ENCODE measurements at places on chromosomes 11 and 22.

- no peak for DNase-seq
Observed at GRCh38 chr11:18172666-18173065, at the start of gene MRGPRX4. TSS of gene MRGPRX4 (plus strand) at chr11:18172837. CDS start at chr11:18173257, 420 bp downstream.

DNA sequence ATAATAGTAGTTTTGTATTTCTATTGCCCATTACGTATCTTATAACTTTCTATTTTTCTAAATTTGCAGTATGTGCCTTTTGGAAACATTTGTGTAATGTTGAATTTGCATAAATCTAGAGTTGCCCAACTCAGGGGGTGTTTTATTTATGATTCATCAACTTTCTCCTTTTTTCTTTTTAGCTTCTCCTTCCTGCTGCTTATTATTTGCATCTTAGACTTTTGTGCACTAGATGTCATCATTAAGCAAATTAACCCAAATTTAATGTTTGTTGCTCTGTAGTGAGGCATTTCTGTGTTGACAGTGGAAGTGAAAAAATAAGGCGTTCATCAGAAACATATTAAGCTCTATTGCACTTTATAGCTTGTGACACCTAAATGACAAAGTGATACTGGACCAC is 56.2 kb upstream of the ZBED5 start:
- no peak for DNase-seq

DNA sequence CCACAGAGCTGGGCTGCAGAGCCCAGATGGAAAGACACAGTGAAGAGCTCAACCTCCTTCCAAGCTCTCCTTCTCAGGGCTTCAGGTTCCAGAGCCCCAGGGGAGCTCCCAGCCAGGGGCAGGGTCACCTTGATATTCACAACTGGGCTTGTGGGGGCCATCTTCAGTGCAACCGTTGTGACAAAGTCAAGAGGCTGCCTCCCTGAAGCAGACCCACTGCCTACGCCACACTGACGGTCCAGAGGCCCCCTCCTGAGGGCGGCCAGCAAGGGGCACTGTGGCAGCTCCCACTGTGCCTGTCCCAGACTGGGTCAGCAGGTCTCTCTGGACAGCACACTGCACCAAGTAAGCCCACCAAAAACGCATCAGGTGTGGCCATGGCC is 84.1 kb downstream of the DGCR2 start:
- no peak for DNase-seq

GRCh38 chr22:40220316-40221054 is 42.8 kb downstream of the TNRC6B start:
- no peak for DNase-seq

DNA sequence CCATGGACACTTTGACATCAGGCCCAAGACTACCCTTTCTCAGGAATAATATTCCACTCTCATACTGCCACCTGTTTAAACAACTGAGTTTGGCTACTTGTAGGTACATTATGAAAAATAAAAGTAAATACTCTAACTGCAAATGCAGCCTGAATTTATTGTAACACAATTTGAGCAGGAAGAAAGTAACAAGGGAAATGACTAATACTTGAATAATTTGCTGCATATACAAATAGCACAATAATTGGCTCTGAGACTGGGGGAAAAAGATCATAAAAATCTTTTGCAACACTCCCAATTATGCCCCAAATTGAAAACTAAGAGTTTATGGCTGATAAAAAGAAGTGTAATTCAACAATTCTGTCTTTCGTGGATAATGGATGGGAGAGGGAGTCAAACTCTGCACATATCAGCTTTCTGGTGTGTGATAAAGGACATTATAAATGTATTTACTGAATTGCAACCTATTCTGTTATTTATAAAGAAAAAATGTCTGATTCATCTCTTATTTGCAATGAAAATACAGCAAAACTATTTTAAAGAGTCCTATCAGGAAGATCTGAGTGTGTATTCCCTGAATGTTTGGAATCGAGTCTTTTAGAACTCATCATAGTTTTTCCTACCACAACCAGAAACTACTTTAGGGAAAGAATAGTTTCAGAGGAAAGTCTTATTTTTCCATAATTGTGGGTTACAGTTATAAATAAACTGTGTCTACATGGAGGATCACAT is 359.0 kb downstream of the JRKL start:
- no peak for DNase-seq

- DNase-seq, result no peak
Observed at GRCh38 chr22:36360871-36361383, 26.8 kb downstream of the MYH9 start.

DNA sequence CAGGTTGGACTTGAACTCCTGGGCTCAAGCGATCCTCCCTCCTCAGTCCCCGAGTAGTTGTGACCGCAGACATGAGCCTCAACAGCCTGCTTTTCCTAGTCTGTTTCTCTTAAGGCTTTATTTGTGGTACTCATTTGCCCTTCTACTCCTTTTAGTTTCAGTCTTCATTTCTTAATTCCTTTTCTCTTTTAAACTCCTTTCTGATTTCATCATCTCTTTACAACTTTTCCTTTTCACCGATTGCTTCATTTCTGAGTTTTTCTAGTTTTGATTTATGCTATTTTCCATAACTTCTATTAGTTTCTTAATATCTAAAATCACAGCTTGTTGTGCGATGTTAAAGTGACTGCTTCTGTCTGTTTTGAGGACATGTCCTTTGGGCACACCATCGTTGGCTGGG is 17.3 kb upstream of the MRGPRF start:
- DNase-seq, result no peak

- DNase-seq, result no peak
Observed at GRCh38 chr11:116727990-116728389, 44.8 kb downstream of the BUD13 start.

DNA sequence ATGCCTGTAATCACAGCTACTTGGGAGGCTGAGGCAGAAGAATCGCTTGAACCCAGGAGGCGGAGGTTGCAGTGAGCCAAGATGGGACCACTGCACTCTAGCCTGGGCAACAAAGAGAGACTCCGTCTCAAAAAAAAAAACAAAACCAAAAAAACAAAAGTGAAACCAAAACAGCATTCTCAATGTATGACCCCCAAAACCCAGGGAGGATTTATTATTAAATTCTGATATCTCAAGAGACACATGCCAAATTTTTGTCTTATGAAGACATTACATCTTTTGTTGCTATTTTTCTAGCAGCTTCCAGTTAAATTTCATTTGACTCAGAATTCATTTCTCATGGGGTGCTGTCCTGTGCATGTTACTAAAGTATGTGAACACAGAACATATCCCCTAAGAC is 3.0 kb upstream of the YPEL4 start:
- no peak for DNase-seq

DNA sequence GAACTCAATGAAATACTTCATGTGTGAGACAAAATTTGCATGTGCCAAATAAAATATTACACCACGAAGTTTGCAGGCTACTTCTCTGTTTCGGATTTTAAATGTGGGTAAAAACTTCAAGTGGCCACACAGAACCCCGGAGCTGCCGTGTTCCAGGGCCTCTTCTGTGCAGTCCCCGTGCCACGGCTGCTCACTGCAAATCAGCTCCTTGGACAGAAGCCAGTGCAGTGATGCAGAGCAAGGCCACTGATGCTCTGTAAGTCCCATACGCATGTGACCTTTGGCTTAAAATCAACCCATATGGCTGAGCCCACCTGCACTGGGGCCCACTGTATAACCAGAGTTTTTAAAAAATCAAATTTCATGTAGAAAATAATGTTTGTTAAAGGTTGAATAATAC is 1309.4 kb downstream of the TBC1D22A start:
- no peak for DNase-seq

DNA sequence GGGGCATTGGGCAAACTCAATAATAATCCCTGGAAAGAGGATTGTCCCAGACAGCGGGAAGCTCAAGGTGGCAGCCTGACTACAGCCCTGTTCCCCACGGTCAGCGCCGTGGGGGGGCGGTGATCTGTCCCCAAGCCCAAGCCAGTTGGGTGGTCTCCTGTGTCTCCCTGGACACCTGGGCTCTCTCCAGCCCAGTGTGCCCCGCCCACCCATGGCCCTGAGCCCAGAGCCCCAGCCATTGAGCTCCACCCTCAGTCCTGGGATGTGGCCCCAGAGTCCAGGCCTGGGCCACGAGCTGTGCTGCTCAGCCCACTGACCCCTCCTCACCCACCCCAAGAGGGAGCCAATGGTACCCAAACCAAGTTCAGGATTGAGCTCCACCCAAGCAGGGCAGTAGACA is 27.9 kb upstream of the PDE2A start:
- DNase-seq, result no peak
